ENCODE measurements at places on chromosomes 13 and 19.

- no peak for DNase-seq
These were observed 175.0 kb downstream of the RFC3 start for GRCh38 chr13:33992881-33993336.

- DNase-seq, result no peak
These were observed 635.0 kb upstream of the SPRY2 start for GRCh38 chr13:80975903-80976302.

GRCh38 chr13:47220453-47221140 is 323.7 kb upstream of the HTR2A start:
- peak; percentile 31 for DNase-seq

DNA sequence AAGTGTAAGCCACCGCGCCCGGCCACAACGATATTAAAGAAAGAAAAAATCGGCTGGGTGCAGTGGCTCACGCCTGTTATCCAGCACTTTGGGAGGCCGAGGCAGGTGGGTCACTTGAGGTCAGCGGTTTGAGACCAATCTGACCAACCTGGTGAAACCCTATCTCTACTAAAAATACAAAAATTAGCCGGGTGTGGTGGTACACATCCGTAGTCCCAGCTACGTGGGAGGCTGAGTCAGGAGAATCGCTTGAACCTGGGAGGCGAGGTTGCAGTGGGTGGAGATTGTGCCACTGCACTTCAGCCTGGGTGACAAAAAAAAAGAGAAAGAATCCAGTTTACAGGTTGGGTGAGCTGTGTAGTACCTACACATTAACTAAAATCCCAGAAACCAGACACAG is 99.9 kb upstream of the CACNA1A start:
- no peak for DNase-seq

- DNase-seq, result no peak
These were observed 334.1 kb downstream of the SHISA2 start for GRCh38 chr13:25717666-25718197.

DNA sequence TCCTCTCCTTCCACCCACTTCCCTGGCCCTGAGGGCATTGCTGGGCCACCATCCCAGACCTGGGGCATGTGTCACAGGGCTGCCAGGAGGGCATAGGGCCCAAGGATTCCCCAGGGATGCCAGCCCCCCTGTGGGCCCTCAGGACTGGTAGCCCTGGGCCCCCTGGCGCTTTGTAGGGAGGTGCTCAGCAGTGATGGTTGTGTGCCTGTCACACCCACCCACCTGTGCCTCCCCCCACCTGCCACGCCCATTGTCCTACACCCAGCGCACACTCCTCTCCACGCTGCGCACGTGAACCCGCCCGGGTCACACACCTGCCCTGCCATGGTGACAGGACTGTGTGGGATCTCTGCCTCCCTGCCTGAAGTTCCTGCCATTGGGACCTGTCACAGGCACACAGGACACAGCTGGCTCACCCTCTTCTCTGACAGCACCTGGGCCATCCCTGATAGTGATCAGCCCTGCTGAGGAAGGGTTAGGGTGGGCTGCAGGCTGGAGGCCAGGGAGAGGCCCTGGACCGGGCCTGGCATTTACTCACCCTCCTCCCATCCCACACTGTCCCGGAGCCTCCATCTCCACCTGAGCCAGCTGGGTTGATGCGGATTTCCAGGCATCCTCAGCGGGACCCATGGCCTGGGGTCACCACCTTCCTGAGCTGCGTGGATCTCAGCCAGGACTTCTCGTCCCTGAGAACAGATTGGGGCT is 23.9 kb downstream of the WTIP start:
- no peak for DNase-seq

GRCh38 chr19:7194566-7194965 is 99.6 kb downstream of the INSR start:
- DNase-seq, result no peak

DNA sequence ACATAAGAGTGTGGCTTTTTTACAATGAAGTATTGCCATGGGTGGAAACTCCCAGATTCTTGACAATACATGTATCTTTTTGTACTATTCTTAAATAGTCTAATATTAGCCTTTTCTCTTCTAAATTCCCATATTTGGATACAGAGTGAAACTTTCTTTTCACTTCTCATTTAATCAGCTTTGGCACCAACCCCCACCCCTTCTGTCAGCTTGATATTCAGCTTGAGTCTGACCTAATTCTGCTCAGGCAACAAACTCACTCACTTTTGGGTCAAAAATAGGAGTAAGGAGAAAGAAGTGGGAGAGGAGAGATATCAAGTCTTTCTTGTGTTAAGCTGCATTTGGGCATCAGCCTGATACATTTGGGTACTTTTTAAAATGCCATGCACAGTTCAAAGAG is 397.5 kb downstream of the COG6 start:
- DNase-seq, result no peak

- no peak for DNase-seq
These were observed 45.9 kb downstream of the COG3 start for GRCh38 chr13:45510672-45511071.

DNA sequence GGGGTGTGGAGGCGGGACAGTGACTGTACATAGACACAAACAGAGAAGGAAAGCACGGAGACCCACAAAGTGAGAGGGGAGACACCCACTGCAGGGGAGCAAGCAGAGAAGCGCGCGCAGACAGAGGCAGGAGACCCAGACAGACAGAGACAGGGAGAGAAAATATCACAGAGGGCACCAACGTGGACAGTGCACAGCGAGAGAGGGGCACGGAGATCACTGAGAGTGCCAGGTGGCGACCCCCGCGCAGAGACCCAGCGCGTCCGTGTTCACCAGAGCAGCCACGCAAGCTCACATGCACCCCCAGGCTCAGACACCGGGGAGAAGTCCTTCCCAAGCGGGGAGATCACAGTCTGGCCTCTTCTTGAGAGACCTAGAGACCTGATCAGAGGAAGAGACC is 1.4 kb upstream of the CACNG7 start:
- DNase-seq, result no peak

DNA sequence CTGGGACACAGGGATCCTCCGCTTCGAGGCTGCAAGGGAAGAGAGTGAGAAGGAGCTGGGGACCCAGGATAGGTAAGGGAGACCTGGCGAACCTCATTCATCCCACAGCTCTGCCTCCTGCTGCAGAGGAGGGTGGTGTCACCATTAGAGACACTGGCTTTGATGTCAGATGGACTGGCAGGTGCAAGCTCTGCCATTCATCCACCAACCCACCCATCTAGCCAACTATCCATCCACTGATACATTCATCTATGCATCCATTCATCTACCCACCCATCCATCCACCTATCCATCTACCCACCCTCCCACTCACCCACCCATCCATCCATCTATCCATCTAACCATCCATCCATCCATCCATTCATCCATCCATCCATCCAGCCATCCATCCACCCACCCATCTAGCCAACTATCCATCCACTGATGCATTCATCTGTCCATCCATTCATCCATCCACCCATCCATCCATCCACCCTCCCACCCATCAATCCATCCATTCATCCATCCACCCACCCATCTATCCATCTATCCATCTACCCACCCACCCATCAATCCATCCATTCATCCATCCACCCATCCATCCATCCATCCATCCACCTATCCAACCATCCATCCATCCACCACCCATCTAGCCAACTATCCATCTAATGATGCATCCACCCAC is 5.7 kb downstream of the C19orf33 start:
- no peak for DNase-seq

DNA sequence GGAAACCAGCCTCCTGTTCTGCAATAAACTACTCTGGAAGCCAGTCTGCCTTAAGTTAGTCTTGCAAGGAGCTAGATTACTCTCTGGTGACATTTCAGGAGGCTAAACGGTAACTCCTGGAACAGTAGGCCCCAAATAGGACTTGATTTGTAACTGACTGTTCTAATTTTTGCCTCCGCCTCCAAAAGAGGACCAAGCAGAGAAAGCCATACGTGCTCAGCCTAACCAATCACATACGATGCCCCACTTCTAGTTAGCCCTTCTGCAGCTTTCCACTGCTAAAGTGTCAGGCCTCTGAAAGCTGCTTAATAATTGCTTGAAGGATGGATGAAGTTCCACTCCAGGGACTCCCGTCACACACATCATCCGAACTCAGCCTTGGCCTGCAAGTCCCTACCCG is 744 bp downstream of the ZNF805 start:
- DNase-seq, result no peak

- DNase-seq, result no peak
These were observed 31.6 kb downstream of the MTRF1 start for GRCh38 chr13:41231786-41232185.

- no peak for DNase-seq
These were observed 13.4 kb downstream of the UBXN6 start for GRCh38 chr19:4443966-4444764.

- no peak for DNase-seq
These were observed 11.6 kb upstream of the GPR18 start for GRCh38 chr13:99269627-99270241.

GRCh38 chr19:33280351-33280921 is 21.9 kb downstream of the CEBPA start:
- DNase-seq, result no peak

GRCh38 chr19:20513189-20513904 is 52.2 kb downstream of the ZNF737 start:
- no peak for DNase-seq

DNA sequence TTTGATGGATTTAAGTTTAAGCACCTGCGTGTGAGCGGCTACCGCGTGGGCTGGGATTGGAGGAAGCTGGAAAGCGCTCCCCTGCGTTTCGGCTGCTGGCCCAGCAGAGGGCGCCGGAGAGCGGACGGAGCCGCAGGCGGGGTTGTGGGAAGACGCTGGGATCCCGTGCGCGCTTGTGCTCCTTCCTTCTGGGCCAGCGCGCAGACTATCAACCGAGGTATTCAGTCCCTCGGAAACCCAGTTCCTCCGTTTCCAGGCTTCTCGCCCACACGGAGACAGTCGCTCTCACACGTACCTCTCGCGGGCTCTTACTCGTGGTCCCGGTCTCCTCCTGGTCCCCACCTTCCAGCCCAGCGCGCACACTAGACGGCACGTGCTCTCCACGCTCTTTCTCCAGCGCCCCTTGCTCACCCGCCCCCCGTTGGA is 28.8 kb downstream of the EPN1 start:
- peak; percentile 77 for DNase-seq

DNA sequence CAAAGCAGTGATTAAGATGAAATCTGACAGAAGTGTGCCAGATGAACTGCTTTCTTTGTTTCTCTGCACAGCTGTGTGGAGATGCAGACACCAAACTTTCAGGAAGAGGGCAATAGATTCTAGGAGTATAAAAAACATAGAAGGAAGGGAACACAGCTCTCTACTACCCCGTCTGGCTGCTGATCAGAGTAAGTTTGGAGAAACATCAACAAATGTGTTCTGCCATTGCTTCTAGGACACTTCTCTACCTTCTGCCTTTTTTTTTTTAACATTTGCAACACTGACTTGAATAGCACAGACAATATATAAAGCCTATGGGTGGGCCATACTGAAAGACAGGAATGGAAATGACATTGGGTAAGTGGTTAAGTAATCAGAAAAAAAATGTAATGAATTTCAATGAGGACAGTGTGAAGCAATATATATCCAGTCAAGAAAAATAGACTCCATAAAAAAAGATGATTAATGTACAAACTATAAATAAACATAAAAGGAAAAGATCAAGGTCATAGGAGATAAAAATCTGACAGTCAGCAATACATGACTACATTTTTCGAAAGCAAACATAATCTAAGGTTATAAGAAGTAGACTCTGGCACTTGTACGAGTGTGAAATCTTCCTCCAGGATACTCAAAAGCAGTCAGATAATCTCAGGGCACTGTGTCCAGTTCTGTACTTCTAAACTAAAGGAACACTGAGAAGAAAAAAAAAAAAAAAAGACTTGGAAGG is 21.4 kb downstream of the NUFIP1 start:
- DNase-seq, result no peak

- DNase-seq, result no peak
These were observed 73.8 kb upstream of the FAM216B start for GRCh38 chr13:42707586-42707985.

- DNase-seq, result no peak
These were observed 91.1 kb downstream of the STOML3 start for GRCh38 chr13:38899571-38899970.

- DNase-seq, result no peak
These were observed 6.2 kb downstream of the MYO1F start for GRCh38 chr19:8571006-8571411.

All from H9 (cell line).